T-helper 9 cell (primary cell): ENCODE measurements at places on chromosomes 7 and 10.

DNA sequence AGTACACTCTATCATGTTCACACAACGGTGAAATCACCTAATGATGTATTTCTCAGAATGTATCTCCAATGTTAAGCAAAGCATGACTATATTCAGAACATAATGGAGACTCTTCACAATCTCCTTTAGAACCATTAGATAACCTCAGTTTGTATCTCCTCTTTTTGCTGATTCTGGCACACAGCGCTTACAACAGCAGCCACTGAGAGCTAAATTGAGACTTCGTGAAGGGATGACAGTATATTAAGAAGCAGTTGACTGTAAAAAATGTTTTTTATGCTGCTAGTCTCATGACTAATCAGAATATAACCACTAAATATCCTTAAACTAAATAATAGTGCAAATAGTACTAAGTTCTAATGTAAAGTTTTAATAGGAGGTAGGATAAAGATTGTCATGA, 46.9 kb downstream of the KMT2E start:
- no peak for DNase-seq

DNA sequence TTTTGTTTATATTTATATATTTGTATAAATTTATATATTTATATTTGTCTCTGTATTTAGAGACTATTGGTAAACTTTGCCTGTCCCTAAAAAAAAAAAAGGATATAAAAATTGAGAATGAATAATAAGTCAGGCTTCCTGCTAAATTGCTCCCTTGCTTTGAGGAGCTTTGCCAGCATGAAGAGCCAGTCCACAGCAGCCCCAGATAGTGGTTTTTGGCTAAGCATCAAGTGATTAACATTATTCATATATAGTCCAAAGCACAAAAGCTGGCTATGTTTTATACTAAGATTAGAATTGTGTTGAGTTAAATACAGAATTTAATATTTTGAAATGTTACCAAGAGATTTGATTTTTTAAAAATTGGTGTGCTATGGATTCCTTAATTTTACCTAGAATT, 264.9 kb upstream of the FERD3L start:
- DNase-seq, result no peak

DNA sequence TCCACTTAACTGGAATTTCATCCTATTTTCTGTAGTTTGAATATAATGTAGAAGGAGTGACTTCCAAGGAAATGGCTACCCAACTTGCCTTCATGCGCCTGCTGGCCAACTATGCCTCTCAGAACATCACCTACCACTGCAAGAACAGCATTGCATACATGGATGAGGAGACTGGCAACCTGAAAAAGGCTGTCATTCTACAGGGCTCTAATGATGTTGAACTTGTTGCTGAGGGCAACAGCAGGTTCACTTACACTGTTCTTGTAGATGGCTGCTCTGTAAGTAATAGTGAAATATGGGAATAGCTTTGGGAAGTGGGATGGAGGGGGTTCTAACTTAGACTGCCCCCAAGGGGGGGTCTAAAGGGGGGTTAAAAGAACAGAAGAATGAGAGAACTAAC, 34.5 kb downstream of the COL1A2 start:
- DNase-seq, result no peak

GRCh38 chr7:136551618-136552017, 316.8 kb upstream of the CHRM2 start:
- no peak for DNase-seq

DNA sequence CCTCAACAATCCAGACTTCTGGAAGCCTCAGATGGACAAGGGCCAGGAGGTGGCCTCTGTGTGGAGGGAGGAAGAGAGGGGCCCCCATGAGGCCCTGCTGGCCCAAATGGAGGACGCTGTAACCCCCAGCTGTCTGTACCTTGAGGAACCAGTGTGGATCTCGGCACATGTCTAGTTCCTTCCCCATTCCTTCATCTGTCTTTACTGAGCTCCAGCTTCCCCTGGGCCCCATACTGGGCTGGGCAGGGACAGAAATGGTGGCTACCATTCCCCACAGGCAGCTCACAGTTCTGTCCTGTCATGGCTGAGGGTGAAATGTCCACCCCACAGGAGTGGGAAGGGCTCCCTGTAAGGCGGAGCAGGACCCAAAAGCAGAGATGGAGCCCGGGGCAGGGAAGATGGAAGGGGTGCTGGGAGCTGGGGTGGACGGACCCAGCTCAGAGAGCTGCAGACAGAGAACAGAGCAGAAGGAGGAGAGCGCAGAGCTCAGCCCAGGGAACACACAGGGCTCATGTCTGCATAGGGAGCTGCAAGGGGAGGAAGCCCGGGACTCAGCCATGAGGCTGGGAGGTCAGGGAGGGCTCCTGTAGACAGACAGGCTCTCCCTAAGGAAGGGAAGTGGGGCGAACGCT, 22.8 kb downstream of the ANTXRL start:
- no peak for DNase-seq

DNA sequence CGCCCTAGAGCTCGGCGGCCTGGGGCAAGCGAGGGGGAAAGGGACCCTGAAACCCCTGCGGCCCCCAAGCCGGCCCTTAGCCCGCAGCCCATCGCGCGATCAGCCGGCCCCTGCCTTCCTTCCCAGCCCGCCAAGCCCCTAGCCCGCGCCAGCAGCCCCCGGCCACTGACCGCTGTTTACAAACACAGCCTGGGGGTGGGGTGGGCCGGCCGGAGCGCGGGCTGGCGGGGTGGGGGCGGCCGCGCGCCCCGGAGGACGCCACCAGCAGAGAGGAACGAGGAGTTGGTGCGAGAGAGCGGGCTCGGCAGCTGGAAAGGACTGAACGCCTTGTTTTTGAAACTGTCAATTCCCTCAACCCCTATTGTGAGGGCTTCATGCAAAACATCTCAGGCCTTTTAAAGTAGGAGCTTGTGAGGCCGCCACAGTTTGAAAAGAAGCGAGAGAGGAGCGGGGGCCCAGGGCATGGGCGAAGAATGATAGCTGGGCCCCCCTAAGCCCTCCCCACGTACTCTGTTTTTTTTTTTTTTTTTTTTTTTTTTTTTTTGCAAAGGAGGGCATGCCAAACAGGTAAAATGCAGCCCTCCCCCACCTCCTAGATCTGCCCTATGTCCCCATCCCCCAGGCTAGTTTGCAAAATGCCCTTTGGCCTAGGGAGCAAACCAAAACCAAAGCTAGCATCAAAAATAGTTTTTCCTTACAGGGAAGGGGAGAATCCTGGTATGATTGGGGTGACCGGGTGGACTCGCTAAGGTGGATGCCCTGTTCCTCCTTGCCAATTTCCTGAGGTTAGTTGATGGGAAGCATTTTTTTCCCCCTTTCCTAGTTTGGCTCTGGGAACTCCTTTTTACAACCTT, 15.0 kb downstream of the SKIDA1 start:
- no peak for DNase-seq

DNA sequence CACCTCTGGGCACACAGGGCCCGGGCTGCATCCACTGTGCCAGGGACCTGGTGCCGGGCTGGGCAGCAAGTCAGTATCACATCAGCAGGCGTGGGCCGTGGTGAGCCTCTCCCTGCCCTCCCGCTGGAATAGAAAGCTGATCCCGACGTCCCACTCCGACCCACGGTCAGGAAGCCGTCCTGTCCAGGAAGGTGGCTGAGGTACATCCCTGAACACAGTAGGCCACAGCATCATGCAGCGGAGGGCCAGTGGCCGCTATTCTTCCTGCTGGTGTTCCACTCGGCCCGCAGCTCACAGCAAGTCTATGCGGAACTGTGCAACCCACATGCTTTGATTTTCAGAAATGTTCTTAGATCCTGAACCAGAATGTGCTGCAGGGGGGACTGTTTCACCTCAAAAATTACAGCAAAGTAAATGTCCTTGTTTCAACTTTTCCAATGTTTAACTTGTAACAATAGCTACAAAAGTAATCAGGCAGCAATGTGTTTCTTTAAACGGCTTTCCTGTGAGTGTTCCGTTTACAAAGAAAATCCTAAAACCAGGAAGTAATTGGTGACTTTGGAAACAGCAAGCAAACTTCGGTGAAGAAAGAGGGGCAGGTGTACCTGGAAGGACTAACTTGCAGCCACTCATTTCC, 676 bp upstream of the GPR146 start:
- no peak for DNase-seq

DNA sequence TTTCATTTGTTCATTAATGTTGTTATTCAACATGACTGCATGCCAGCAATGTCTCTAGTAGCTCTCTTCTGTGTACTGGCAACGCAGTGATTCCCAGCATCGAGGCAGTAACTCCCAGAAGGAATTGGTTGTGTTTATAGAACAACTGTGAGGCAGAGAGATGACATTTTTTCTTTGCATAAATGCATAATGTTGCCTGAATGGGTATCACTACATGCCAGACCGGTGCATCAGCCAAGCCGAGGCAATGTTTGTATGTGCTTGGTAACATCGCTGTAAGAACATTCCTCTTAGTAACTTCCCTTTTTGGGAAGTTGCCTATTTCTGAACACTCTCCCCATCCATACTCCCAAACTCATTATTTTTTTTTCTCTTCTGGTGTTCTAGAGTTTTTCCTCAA, 182.9 kb downstream of the HTR7 start:
- DNase-seq, result no peak

DNA sequence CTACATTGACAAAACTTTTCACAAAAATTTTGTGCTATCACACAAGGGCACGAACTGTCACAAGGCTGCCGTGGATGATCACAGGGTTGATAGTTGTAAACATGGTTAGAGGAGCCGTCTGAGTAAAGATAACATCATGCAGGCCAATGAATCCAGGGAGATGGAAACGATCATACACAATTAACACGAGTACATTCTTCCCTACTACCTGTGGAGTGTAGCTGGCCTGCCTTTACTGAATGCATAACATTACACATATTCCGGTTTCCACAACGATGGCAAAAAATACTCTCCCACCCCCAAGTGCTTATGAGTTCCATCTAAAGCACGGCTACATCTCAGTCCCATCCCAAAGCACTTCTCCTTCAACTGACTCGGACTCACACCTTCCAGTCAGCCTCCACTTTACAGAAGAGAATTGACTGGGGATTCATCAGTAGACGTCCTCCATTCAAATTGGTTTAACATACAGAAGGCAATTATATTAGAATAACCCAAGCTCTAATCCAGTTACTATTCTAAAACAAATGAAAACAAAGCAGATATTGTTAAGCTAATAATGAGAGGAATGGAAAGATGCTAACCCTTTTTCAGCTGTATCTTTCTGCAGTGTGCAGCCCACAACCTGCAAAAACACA, 69.0 kb downstream of the EZH2 start:
- no peak for DNase-seq

- no peak for DNase-seq
Observed at GRCh38 chr7:13894377-13894776, 95.1 kb downstream of the ETV1 start.

GRCh38 chr7:151051108-151051507, 2.8 kb downstream of the ASIC3 start:
- peak; percentile 43 for DNase-seq

DNA sequence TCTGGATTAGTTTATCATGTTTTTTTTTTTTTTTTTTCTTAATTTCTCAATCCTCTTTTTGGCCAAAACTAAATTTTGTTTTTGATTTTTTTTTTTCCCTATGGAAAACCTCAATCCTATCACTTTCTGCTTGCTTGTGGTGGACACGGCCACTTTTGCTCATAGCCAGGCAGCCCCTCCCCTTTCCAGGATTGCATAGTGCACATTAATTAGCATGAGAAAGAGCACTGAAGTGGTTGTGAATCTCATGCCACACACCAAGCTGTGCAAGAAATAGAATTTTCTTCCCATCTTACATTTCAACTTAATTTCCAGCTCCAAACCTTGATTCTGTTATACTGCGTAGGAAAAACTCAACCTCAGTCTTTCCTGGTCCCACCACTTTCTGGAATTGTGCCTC, 34.6 kb downstream of the MGAM2 start:
- DNase-seq, result no peak

DNA sequence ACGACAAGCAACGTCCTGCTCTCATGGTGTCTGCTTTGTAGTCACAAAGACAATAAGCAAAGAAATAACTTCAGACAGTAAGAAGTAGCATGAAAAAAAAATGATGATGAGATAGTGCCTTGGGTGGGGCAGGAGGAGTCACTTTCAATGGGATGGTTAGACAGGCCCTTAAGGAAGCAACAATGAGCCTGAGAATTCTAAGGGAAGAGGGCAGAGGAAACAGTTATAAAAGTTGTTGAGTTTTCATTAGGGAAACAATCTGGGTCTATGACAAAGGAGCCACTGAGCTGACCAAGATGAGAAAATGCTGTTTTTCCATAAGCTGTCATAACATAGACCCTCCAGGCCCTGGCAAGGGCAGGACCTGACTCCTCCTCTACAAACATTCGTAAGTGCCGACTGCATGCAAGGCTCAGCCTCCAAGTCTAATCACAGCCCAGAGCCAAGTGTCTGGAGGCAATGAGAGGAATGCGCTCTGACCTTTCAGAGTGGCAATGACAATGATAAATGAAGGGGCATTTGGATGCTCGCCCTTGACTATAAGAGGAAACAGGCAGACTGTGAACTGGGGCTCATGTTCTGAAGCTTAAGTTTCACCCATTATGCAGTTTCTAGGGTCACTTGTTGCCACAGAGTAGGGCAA, 43.7 kb downstream of the PPP1R3C start:
- no peak for DNase-seq

DNA sequence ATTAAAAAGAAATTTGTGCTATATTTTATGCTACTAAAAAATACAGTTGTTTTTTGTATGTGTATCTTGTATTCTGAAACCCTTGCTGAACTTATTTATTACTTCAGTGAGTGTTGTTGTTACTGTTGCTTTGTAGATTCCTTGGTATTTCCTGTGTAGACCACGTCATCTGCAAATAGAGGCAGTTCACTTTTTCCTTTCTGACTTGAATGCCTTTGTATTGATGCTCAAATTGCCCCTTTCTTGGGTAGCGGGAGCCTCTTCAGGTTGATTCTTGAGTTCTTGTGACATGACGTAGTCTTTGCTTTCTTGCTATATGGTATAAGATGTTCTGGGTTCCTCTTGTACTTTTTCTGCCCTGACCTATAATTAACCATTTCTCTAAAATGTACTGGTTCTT, 504.1 kb downstream of the SDK1 start:
- no peak for DNase-seq

DNA sequence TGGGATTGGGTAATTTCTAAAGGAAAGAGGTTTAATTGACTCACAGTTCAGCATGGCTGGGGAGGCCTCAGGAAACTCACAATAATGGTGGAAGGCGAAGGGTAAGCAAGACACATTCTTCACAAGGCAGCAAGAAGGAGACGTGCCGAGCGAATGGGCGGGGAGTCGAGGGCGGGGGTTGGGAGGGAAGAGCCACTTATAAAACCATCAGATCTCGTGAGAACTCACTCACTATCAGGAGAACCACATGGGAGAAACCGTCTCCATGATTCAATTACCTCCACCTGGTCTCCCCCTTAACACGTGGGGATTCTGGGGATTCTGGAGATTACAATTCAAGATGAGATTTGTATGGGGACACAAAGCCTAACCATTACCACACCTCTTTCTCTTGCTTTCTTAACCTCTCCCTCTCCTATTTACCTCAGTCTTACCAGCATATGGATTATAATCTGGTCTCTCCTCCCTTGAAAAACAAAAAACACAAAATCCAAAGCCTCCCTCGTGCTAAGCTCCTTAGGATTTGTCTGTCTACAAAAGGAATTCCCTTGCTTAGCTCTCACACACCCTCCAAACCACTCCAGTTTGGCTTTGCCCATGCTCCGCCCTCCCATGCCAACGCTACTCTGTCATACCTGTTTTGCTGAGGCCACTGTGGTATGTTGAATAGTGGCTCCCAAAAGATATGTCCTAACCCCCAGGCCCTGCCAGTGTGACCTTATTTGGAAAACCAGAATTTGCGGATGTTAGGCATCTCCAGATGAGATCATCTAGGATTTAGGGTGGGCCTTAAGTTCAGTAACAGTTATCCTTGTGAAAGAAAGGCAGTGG, 19.6 kb upstream of the EFCAB10 start:
- DNase-seq, result no peak
